Activated CD4-positive, CD25-positive, alpha-beta regulatory T cell (primary cell): ENCODE measurements at places on chromosomes 16 and 17.
A peak's percentile ranks its signal among the peaks of the same experiment; 100 is the strongest.

DNA sequence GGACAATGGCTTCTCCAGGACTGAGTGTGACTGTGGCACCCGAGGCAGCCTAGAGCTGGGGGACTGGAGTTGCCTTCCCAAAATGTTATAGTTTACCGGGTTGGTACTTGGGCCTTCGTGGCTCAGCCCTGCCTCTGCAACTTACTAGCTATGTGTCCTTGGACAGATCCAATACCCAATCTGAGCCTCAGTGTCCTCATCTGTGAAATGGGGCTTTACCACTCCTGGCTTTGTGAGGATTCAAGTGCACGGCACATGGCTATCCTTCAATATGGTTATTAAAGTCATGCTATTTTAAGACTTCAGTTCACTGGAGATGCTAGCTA lies 9.6 kb downstream of the IRX5 start:
- DNase-seq = no peak

- DNase-seq = no peak
Observed at GRCh38 chr16:12099451-12100123, 123.1 kb downstream of the SNX29 start.

GRCh38 chr17:40456396-40456951 lies 13.2 kb downstream of the IGFBP4 start:
- no peak for DNase-seq

DNA sequence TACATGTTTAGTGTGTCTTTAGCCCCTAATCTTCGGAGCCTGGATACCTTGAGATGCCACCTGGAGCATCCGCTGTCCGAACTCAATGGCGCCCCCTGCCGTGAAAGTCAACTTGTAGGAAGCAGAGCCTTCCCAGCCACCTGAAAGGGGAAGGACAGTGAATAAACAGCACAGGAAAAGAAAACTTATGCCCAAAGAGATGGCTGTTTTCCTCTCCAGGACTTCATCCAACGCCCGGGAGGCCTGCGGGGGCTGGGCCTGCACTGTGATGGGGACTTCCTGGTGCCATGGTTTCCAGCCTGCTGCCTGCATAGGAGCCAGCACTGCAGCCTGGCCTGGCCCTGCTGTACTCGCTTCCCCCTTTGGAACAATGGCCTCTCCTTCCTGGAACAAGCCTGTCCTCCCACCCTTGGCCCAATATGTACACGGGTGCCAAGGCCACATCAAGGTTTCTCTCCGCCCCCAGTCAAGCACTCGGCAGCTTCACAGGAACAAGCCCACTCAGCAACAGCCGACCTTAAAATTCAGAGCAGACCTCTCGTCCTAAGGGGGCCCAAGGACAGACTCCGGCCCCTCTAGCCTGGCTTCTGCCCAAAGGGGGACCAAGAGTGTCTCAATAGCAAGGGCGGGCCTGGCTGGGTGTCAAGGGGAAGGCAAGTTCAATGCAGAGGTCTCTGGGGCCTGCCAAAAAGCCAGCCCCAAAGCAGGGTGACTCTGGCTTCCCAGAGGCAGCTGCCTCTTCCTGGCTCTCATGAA lies 4.5 kb upstream of the UNC13D start:
- DNase-seq = peak; percentile 56

GRCh38 chr16:27531826-27532800 lies 17.6 kb downstream of the GTF3C1 start:
- DNase-seq = no peak

DNA sequence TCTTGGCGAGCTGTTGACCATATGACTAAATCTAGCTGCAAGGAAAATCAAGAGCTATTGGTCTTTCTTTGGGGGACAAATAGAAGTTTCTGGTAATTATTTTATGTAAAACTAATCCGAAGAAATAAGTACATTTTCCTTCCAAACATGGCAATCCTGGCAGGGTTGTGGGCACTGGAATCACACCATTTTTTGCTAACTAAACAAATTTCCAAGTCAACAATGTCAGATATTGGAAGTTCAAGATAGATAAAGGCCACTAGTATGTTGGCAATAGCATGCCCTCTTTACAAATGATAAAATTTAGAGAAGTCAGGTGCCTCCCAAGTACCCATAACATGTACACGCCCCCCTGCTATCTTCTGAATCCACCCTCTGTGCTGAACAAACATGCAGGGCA lies 330.4 kb downstream of the CDH13 start:
- DNase-seq = no peak

GRCh38 chr17:60128171-60128859 lies 21.5 kb upstream of the CA4 start:
- no peak for DNase-seq

- DNase-seq = no peak
Observed at GRCh38 chr17:76796081-76796480, 58.2 kb downstream of the MFSD11 start.

DNA sequence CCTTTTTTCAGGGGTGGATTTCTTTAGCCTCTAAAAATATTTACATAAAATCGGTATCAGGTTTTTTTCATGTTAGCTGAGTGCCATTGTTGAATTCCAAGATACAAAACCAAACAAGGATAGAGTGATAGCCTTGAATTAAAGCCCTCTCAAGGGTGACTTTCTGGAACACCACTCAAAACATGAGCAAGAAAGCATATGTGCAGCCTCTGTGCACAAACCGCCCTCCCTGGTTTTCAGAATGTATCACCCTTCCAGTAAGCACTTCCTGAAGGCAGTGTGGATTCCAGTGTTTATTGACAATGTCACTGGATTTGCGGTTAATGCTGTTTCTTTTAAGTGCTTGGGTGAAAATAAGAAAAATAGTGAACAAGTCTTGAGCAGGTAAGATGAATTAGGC lies 597.7 kb downstream of the TMEM114 start:
- DNase-seq = no peak

- no peak for DNase-seq
Observed at GRCh38 chr17:5536866-5537650, 47.3 kb downstream of the NLRP1 start.

GRCh38 chr17:42249681-42250446 lies 26.3 kb downstream of the STAT5B start:
- DNase-seq = no peak

DNA sequence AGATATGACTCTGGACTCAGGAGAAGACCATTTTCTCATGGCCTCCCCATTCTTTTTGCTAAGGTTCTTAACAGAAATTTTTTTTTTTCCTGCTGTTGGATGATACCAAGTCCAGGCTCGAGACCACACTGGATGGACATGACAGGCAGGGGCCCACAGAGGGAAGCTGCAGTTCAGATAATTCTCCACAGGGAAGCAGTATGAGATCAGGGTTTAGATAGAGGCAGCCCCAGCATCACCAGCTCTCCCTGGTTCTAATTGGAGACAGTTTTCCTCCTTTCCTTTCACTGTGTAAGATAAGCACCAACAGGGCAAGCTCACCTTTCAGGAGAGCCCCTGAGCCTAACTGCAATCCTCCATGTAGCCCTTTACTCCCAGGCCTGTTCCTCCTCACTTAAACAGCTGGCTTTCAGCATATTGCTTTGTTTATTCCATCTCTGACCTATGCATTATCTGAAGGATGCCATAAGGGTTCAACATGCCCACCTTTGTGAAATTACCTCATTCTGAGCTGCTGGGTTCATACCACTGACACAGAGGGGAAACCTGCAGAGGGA lies 108.1 kb downstream of the SNX11 start:
- DNase-seq = no peak

DNA sequence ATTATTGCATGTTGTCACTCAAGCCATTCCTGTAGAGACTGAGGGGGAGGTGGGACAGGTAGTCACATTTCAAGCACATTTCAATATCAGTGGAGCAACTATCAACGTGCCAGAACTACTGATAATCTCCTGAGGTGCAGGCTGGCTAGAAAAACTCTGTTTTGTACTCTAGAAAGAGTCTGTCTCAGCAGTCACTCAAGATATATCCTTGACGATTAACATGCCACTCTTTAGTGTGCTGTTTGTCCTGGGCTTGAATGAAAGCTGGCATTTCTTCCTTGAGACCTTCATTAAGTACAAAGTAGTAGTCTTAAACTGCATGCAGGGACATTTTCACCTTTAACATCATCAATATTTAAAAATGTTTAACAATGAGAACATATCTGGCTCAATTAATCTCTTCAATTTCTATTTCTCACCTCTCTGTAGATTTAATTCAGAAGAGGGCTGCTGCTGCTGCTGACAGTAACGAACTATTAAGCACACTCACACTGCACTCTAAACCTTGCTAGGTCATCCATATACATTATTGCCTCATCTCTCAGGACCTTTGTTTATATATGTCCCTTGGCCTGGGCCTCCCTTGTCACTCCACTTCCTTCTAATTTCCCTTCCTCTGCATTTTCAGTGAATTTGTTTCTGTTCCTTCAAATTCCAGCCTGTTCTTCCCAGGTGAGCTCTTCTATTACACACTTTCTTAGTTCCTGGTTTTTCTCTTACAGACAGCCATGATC lies 412.0 kb downstream of the HAPSTR1 start:
- no peak for DNase-seq

DNA sequence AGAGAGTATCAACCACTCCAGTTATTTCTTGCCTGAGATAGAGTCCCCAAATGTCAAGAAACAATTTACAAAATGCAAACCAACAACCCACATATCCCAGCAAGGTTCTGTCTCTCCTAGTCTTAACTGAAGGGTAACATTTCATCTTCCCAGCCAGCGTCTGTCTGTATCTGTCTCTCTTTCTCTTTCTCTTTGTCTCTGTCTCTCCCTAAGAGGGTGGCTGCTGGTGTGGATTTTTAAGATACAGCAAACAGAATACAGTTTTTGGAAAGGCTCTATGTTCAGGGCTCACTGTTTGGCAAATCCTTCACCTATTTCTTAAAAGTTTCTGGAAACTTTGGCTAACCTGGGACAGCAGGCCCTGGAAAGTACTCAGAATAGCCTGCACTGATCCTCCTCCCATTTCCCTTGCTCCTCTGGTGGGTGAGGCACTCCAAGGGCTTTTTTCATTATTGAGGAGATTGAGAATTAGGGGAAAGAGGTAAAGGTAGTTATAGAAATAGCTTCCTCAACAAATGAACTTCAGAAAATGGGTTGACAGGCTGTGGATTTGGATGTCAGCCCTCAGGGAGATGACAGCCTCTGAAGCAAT lies 6.2 kb downstream of the HOXB4 start:
- no peak for DNase-seq

DNA sequence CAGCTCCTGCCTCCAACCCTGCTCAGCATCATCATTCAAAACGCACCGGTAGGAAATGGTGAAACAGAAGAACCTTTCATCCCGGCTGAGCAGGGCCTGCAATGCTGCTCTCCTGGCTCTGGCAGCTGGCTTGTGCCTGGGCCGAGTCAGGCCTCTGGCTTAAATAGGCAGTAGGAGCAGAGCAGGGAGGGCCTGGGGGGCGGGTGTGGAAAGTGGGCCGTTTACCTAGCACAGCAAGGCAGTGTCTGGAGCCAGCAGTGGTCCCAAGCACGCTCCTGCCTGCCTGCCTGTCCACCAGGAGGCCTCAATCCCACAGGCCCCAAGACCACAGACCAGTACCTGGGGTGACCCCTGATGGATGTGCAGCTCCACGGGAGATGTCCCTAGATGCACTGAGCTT lies 59.3 kb downstream of the SMPD3 start:
- DNase-seq = no peak

DNA sequence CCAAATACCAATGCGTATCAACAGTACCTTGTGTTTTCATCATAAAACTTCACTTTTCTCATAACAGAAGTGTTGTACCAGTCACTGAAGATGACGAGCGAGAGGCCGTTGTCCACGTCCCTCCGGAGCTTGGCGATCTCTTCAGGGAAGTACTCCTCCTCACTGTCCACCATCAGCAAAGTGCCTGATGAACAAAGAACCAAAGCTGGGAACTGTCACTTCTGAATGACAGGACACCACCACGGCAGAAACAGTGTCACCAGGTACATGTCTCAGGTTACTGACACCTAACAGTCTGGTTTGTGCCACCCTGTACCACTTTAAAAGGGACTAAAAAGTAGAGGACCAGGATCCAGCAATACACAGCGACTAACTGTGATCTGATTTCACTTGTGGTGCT lies 25.0 kb upstream of the SLC38A8 start:
- no peak for DNase-seq

- DNase-seq = no peak
Observed at GRCh38 chr16:86088816-86089215, 189.9 kb downstream of the IRF8 start.

- DNase-seq = no peak
Observed at GRCh38 chr17:1644493-1645206, 882 bp downstream of the SCARF1 start.

DNA sequence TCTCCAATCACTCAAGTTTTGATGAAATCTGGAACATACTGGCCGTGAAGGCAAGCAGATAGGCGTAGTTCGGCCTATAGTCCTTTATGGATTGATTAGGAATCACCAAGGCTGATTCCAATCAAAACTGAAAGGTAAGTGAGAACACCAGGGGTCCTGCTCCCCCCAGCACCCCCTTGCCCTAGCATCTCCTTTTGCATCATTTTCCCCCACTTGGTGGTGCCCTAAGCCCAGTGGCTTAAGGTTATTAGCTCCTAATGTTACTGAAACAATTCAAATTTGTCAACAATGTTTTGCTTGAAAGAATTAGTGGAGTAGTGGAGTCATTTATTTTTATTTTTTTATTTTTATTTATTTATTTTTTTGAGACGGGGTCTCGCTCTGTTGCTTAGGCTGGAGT lies 4.9 kb downstream of the SLFN14 start:
- no peak for DNase-seq

- DNase-seq = no peak
Observed at GRCh38 chr16:69747115-69747514, 7.6 kb downstream of the NOB1 start.

DNA sequence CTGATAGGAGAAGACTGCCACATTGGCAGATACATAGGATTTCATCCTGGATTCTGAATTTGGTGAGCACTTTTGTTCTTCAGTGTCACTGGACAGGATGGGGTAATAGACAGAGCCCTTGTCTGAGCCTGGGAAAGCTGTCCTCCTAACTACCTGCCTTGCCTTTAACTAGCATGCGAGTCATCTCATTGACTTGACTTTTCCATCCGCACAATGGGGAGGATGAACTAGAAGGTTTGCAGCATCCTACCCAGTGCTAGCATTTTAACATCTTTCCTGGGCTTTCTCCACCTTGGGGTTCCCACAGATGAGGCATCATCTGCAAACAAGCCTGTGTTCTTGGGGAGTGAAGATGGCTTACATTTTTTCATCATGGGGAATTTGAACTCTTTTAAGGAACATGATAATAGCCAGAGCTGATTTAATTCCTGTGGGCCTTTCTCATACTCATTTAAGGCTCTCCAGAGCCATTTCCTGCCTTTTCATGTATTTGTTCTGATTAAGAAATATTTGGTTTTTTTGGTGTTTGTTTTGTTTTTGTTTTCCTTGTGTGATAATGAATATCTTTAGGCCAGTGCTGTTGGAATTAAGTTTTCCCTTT lies 139.5 kb downstream of the MSI2 start:
- DNase-seq = no peak

GRCh38 chr17:3658784-3659449 lies 9.5 kb downstream of the TAX1BP3 start:
- DNase-seq = no peak

DNA sequence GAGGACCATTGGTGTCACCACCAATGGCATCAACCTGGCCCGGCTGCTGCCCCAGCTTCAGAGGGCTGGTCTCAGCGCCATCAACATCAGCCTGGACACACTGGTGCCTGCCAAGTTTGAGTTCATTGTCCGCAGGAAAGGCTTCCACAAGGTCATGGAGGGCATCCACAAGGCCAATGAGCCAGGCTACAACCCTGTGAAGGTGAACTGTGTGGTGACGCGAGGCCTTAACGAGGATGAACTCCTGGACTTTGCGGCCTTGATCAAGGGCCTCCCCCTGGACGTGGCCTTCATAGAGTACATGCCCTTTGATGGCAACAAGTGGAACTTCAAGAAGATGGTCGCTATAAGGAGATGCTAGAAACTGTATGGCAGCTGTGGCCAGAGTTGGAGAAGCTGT lies 111.9 kb upstream of the SIAH1 start:
- DNase-seq = no peak

- DNase-seq = no peak
Observed at GRCh38 chr17:75610103-75610984, 22.7 kb downstream of the MYO15B start.
